RCC 7860 (cell line): ENCODE measurements at places on chromosomes 12 and 14.

DNA sequence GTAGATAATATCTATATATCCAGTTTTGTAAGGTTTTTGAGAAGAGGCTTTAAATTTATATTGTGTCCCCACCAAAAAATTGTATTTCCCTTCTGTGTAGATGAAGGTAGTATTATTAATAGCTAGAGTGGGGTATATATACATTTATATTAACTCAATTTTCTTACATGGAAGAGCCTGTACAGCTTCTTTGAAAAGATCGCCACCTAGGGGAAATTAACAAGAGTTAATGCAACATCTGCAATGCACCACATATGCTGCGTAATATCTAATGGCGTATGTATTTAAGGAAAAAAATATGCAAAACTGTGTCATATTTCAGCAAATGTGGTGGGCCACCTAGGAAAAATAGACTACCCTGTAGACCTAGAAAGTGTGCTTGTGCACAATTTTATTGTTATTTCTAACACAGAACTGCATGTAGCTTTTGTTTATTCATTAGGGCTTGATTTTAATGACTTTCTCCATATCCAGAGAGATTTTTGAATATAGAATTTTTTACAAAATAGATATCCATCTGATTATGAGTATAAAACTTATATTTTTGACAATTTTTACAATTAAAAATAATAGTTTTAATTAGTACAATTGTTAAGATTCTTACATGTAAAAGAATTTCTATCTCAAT is 14.0 kb downstream of the CCER1 start:
- peak; percentile 43 for DNase-seq

- no peak for DNase-seq
These were observed 17.4 kb upstream of the PTGR2 start for GRCh38 chr14:73834261-73834625.

DNA sequence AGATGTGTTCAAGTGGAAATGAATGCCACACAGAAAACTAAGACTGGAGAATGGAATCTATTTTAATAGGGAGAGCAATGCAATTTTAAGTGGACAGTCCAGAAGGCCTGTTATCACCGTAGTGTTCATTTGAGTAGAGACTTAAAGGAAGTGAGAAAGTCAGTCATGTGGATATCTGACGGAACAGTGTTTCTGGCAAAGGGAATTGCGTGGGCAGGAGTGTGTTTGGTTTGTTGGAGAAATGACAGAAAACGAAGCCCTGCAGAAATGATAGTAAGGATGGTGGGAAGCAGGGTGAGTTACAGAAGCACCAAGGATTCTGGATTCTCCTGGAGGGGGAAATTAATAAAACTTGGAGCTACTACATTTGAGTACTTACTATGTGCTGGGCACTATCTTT is 776.6 kb downstream of the MED13L start:
- DNase-seq: no peak

- no peak for DNase-seq
These were observed 4.3 kb upstream of the FGD4 start for GRCh38 chr12:32395026-32395425.

GRCh38 chr12:76064904-76065303 is 19.6 kb downstream of the NAP1L1 start:
- no peak for DNase-seq

DNA sequence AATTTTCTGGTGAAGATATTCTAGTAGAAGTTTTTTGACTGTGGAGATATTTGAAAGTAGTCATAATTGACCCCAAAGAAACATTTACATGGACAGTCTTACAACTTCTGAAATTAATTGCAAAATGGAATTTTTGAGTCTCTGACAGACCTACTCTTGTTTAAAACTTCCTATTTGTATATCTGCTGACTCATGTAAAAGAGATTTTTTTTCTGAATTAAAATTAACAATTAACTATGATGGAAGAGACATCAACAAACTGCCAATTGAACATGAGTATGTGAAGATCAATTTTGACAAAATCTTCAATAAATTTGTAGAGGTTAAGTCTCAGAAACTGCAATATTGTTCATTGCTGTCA is 108.5 kb upstream of the MAX start:
- DNase-seq: no peak

DNA sequence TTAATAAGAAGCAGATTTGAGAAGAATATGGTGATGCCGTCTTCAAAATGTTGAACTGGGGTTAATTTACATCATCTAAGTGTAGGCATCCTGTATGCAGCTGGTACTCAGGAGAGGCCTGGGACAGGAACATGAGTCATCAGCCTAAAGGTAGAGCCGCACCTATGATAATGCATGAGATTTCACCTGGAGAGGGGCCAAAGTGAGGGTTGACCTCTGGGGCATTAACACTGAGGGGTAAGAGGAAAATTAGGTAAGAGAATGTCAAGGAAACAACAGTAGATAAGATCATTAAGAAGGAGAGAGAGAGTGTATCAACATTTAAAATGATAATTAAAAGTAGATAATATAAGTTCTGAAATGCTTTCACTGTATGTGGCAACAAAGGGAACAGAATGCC is 20.2 kb upstream of the SSTR1 start:
- no peak for DNase-seq

- DNase-seq: no peak
These were observed 180.9 kb downstream of the AEBP2 start for GRCh38 chr12:19620222-19620621.

DNA sequence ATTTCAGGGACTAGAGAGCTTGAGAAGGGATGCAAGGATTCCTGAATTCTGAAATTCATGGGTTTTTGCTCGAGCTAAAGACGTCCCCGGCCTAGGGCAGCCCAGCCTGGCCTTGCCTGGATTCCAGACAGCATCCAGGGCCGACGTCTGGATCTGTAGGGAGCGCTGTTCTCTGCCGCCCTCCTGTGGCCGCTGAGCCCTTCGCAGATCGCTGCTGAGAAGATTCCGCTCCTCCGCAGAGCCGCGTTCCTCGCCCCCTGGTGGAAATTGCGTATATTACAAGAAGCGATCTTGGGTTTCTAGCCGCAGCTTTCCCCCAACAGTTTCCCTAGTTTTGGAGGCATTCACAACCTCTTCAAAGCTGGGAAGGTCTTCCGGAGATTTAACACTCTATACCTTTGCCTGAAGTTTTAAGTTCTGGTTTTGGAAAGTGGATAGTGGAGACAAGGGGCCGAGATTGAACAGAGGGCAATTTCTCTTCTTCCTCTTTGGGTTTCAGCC is 5.1 kb downstream of the CISTR start:
- peak; percentile 67 for DNase-seq

DNA sequence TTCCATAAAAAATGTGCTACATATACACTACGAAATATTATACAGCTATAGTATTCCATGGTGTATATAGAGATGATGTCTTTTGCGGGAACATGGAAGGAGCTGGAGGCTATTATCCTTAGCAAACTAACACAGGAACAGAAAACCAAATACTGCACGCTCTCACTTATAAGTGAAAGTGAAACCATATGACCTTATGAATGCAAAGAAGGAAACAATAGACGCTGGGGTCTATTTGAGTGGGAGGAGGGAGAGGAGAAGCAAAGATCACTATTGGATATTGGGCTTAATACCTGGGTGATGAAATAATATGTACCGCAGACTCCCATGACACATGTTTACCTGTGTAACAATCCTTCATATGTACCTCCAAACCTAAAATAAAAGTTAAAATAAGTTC is 142.8 kb downstream of the LRFN5 start:
- DNase-seq: peak; percentile 4

GRCh38 chr12:19545301-19545700 is 106.0 kb downstream of the AEBP2 start:
- no peak for DNase-seq

DNA sequence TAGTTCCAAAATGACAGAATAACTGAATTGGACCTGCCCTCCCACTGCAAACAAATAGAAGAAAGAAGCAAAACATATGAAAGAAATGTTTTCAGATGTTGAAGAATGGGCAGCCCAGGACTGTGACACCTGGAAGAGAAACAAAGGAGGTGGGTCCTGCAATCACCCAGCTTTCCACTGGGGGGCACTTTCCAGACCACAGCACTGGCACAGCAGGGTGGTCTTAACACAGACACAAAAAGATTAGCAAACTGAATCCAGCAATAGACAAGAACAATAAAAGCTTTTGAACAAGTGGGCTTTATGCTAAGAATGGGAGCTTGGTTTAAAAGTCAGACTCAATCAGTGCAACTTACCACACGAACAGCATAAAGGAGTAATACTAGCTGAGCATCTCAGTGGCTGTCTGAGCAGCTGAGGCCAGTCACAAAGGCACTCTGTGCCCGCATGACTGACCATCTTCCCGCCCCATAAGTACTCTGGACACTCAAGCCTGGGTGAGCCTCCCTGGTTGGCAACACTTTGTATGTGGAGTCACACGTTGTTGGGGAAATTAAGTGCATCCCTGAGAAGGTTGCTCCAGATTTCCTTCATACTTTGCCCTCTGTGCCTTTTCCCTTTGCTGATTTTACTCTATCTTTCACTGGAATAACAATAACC is 27.7 kb downstream of the JKAMP start:
- DNase-seq: no peak

DNA sequence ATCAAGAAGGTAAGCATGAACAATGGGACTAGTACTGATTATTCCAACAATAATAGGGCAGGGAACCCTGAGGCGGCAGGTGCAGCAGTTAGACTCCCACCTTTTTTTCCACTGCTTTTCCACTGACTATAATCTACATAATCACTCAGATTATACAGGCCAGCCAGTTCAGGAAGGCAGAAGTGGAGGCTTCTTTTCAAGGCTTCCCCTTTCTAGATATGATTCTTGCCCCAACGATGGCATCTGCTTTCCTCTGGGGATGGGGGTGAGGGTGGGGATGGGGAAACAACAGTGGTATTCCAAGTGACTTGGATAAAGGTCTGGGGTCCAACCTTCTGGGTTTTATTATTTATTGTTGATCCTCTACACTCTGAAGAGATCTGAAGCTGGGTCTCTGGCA is 331 bp downstream of the NCKAP1L start:
- no peak for DNase-seq

- no peak for DNase-seq
These were observed 437.7 kb downstream of the PRKD1 start for GRCh38 chr14:29489911-29490425.

GRCh38 chr14:101888182-101888581 is 76.2 kb upstream of the DYNC1H1 start:
- no peak for DNase-seq

- peak; percentile 4 for DNase-seq
These were observed 16.6 kb upstream of the PLEK2 start for GRCh38 chr14:67428501-67429031.

DNA sequence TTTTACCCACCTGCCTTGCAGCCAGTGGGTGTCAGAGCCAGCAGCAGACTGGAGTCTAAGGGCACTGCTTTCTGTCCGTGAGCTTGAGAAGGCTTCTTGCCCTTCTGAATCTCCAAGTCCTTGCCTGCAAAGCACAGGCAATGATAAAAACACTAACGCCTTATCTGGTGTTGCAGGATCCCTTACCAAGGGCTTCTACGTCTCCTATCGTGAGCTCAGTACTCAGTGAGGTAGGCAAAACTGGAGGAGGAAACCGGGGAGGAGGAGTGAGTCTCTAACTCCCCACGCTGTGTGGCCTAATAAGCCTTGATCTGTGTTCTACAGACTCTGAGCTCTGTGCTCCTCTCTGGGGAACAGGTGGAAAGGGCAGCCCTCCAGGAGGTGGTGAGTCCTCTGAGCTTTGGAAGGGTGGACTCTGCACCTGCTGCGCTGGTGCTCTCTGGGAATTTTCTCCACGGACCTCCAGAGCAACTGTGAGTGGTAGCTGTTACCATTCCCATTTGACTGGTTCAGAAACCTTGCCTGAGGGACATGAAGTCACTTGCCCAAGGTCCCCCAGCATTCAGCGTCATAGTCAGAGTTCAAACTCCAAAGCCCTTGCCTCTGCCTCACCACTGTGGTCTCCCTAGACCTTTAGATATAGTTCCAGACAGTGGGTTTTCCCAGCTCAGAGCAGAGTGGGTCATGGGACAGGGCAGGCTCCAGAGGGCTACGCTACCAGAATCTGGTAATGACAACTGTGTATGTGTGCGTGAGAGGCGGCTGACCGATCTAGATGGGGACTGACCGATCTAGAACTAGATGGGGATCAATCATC is 7.0 kb upstream of the MARK3 start:
- no peak for DNase-seq

DNA sequence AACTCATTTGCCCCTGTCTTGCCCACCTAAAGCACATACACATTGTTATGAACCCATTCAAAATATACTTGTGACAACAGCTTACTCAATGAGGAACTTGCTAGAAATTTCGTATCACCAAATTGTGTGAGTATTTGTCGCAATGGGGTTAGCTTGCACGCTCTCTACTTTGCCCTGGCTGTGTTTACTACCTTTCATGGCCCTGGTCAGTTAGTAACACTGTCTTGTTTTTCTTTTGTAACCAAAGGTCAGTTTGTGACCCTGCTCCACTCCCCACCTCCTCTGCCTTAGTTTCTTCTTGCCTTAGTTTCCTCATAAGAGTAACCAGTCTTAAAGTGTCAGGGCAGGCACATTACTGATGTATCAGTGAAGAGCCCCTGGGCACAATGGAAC is 205.8 kb upstream of the EEA1 start:
- DNase-seq: no peak

DNA sequence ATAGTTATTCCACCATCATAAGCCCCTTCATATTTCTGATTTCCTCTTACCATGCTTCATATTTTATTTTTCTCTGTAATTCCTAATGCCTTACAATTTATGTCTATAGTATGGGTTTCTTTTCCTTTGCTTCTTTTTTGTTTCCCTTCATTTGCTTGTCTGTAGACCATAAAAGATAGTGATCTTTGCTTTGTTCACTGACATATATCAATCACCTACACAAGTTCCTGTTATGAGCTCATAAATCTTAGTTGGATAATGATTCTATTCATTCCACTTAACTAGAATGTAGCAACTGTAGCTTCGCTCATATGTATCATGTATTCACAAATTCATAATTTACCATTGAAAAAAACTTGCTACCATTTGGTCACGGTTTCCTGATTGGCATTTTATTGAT is 388.8 kb upstream of the ATXN7L3B start:
- DNase-seq: no peak

GRCh38 chr14:103221781-103222358 is 98.6 kb downstream of the TNFAIP2 start:
- DNase-seq: no peak

GRCh38 chr12:85765453-85765869 is 70.7 kb downstream of the RASSF9 start:
- DNase-seq: no peak

GRCh38 chr12:47825173-47825639 is 5.5 kb upstream of the HDAC7 start:
- no peak for DNase-seq

DNA sequence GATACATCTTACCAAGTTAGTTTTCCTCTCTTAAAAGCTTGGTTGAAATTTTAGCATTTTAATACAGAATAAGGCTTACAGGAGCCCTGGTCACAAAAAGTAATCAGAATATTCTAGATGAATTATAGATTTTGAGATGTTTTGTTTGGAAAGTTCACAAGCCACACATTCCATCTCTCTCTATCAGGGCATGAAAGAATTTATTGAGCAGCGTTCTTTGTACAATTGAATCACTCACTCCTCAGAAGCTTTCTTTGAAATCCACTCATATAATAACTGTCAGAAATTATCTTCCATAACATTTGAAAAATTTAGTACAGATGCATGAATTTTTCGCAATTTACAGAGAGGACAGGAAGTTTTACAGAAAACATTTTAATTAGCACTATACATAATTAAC is 938.6 kb upstream of the MDGA2 start:
- no peak for DNase-seq
